Activated naive CD4-positive, alpha-beta T cell treated with anti-CD3 and anti-CD28 coated beads, Interleukin-2, amount 50 U/mL, for 16 hours (primary cell): ENCODE measurements at places on chromosomes 2 and 18.

- no peak for DNase-seq
Measured at GRCh38 chr18:5518179-5518770, 25.5 kb downstream of the EPB41L3 start.

DNA sequence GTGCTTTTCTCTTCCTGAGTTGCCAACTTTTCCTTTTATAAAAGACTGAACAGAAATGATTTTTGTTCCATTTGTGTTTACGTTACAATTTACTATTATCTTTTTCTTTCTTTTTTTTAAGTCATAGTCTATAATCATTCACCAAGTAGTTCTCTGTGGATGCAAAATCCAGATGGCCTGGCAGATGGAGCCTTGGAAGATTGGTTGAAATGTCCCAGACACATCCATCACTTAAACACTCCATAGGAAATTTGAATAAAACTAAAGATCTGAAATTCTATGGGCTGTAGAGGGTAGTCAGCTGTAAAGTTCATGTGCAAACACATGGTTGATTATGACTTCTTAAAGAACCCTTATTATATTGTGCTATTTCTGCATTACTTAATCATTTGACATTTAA, 164.8 kb upstream of the DOCK10 start:
- DNase-seq: no peak

DNA sequence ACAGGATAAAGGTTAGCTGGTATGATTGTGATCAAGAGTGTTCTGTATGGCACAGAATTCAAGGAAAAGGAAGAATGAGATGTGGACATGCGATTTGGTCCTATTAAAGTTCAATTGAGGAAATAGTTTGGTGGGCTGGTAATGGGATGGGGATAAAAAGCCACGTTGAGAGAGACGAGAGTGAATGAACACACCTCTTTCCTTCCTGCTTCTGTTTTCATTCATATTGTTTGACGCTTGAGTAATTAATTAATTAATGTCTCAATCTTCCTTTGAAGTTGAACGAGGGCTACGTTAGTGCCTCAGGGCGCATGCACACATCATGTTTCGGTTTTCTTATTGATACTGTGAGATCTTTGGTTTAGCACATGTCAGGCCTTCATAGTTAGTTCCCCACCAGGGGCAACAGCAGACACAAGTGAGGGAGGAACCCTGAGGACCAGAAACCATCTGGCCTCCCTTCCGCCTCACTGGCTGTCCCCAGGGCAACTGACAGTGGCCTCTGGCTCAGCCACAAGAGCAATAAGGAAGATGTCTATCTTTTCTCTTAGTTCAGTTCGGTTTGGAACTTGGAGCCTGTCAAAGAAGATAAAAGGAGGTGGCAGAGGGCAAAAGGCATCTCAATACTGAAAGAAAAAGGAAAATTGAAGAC, 116.0 kb downstream of the LIPG start:
- no peak for DNase-seq

DNA sequence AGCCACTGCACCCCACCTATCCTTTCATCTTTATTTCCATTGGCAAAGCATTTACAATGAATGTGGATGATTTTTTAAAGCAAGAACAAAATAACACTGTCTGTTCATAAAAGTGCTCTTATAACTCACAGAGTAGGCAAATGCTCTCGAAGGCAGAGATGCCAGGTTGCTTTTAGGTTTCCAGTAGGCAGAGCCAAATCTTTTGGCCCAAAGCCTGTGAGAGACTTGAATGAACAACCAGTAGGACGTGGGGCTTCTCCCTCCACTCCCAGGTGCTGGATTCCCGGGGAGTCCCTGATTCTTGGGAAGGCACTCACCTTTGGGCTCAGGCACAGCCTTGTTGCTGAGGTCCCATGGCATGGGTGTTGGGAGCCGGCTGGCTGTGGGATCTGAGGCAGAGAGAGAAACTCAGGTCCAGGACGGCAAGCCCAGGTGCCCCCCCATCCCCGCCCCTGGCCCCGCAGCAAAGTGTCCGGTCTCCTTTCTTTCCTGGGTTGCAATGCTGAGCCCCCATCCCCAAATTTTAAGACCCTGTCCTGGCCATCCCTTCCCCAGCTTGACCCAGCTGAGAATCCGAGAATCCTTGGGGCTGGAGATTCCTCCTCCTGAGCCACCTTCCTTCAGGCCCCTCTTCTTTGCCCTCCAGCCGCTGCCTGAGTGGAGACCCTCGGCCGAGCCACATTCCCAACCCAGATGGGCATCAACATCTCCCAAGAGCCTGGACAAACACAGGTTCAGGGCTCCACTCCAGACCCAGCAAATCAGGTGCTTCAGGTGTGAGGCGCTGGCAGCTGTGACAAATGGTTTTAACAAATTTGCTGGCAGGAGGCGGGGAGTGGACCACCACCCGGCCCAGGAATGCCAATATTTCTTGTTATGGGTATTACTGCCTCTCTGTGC, 5.8 kb downstream of the NEURL3 start:
- DNase-seq: no peak

GRCh38 chr2:95575857-95576256, 15.9 kb upstream of the TRIM43 start:
- no peak for DNase-seq

GRCh38 chr2:189124175-189124574, 55.4 kb downstream of the COL5A2 start:
- DNase-seq: no peak

GRCh38 chr18:36064027-36064808, 3.1 kb downstream of the RPRD1A start:
- no peak for DNase-seq

- DNase-seq: no peak
Measured at GRCh38 chr18:58228762-58229161, 184.7 kb downstream of the NEDD4L start.

DNA sequence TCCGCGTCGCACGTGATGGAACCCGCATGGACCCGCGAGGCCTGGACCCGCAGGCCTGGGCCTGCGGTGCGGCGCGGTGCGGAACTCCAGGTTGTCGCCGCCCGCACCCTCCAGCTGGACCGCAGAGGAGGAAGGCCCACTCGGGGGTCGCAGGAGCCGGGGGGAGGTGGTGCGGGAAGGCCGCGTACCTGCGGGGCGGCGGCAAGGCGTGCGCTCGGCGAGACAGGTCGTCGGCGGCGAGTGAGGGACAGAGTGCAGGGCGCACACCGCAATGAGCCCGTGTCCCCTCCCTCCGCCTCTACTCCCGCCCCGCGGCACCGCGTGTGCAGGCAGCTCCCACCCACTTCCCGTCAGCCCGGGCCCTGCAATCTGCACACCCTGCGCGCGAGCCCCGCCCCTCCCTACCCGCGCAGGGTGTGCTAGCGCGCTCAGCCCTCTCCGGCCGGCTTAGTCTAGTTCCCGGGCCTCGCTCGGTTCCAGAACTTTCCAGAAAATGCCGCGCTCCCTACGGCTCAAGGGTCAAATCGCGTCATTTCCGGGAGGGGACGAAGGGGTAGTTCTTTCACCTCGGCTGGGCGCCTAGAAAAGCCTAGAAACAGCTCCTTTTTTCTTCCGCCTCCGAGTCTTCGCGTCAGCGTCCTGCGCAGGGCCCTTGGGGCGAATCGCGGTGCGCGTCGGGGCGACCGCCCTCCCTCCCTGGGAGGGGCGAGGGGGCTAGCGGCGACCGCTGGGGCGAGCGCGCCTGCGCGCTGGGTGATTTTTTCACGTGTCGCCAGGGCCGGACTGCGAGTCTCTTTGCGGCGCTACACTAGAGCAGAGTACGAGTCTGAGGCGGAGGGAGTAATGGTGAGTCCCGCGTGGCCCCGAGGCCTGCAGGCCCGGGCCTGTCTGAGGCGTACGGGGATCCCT, at the start of the genes HSPD1 and HSPE1:
HSPD1 (minus strand) TSS at position 247 of the 909 bp plus-strand sequence. CDS start 992 bp downstream, outside the sequence.
HSPE1 (plus strand) TSS at position 786 of the 909 bp plus-strand sequence; CDS start at position 844, 58 bp downstream.
- DNase-seq: peak; percentile 98

- DNase-seq: no peak
Measured at GRCh38 chr2:101346909-101347308, 38.4 kb upstream of the RNF149 start.

GRCh38 chr2:134277223-134277622, 23.4 kb downstream of the MGAT5 start:
- no peak for DNase-seq

GRCh38 chr2:235027558-235028214, 75.9 kb downstream of the SH3BP4 start:
- DNase-seq: no peak

GRCh38 chr18:8106603-8107002, 502.6 kb upstream of the RAB12 start:
- DNase-seq: no peak

DNA sequence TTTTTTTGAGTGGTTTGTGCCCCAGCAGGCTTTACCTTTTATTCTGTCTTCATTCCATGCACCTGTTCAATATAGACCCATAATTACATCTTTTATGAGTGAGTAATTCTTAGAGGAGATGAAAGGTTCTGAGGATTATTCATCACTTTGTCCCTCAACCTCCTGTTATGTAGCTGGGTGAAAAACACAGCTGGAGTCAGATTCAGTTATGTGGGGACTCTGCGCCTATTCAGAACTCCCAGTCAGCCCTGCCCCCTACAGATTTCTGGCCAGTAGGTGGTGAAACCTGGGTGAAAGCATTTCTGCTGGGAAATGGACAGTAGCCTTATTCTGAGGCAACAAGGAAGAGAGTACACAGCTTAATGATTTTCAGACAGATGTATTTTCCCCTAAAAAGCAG, 107.8 kb downstream of the MGAT5 start:
- no peak for DNase-seq

DNA sequence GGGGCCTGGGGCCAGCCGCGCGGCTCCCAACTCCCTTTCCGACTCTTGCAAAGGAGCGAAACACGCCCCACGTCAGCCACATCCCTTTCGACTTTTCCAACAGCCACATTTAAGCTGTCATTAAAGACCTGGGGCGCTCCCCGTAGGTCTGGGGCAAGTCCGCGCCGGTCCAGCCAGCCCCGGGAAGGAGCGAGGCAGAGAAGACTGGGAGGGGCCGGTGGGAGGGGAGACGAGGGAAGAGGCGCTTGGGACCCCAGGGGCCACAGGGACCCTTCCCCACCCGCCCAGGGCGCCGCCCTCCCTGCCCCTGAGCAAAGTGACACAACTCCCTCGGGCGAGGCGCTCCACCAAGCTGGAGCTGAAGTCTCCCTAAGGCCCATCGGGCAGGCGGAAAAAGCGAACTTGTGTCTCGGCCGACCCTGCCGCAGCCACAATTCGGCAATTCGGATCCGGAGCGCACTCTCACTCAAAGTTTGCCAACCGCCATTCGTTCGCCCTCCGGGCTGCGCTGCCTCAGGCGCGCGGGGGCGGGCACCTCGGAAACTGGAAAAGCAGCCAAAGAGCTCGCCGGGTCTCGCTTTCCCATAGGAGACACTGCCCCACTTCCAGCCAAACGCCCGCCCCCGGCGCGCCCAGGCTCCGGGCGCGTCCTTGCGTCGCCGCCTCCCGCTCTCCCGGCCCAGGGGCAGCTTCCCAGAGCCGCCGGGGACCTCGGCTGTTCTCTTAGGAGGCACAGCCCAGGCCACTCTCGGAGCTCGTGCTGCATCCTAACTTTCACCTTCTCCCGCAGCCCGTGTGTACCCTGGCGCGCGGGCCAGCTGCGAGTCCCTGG, 1.1 kb upstream of the KCTD1 start:
- peak; percentile 13 for DNase-seq

DNA sequence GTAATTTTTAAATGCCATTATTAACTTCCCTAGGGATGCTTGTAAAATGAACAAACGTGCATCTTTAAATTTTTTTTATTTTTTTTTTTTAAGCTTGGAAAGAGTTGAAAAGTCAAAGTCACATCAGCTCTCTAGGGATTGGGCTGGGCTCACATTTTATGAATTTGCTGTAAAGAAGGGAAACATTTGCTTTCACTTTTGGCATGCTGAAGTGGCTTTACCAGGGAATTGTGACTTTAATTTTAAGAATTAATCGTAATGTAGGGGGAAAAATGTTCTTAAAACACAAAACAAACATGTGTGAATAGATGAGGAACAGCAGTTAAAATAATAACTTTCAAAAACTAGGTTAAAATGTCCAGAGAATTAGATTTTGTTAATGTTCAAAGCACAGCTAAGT, 123.0 kb downstream of the AGAP1 start:
- DNase-seq: no peak

DNA sequence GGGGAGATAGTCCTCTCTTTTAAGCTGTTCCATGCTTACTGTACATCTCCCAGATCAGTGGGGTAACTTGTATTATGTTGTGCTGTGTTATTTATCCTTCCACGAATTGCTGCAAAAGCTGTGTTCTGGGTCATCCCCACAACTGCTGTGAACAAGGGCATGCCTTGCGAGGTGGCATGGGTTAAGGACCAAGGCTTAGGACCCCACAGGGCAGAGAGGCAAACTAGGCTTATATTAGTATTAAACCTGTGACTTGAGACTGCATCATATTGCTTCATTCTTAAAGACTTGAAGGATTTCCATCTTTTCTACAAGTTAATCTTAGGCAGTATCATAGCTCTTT, 19.9 kb downstream of the RND3 start:
- no peak for DNase-seq

- no peak for DNase-seq
Measured at GRCh38 chr2:72673279-72673678, 152.6 kb downstream of the EXOC6B start.

DNA sequence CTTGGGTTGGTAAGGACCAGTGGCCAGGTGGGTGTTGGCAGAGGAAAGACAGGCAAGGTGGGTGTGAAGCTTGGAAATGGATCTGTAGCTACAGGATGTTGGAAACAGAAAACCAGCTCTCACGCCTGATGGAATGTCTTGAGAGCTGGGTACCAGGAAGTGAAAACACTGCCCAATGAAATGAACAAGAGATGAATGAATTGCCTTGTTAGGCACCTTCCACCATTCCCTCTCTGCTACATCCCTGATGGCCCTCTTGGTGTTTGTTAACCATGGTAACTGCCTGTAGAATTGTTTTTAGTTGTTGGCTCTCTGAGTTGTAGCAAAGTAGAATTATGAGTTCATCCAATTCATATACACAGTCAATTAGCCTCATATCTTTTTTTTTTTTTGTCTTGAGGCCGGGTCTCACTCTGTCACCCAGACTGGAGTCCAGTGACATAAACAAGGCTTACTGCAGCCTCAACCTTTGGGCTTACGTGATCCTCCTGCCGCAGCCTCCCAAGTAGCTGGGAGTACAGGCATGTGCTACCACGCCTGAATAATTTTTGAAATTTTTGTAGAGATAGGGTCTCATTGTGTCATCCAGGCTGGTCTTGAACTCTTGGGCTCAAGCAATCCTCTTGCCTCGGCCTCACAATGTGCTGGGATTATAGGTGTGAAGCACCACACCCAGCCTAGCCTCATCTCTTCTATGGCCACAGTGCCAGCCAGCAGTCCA, 9.5 kb downstream of the KCMF1 start:
- DNase-seq: no peak
